Foreskin fibroblast (primary cell): ENCODE measurements at places on chromosomes 1 and 21.

DNA sequence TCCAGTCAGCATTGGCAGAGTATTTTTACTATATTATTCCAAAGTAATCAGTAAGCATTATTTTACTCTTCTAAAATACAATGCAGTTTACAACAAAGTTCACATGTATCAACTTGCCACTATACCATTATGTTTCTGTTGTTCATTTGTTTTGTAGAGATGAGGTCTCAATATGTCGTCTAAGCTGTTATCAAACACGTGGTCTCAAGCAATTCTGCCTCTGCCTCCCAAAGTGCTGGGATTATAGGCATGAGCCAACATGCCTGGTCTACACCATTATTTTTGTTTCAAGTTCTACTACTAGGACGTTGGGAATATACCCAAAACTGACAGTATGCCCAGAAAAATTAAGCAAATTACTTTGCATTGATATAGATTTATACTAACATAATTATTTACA, 19.8 kb downstream of the FAF1 start:
- no peak for DNase-seq

DNA sequence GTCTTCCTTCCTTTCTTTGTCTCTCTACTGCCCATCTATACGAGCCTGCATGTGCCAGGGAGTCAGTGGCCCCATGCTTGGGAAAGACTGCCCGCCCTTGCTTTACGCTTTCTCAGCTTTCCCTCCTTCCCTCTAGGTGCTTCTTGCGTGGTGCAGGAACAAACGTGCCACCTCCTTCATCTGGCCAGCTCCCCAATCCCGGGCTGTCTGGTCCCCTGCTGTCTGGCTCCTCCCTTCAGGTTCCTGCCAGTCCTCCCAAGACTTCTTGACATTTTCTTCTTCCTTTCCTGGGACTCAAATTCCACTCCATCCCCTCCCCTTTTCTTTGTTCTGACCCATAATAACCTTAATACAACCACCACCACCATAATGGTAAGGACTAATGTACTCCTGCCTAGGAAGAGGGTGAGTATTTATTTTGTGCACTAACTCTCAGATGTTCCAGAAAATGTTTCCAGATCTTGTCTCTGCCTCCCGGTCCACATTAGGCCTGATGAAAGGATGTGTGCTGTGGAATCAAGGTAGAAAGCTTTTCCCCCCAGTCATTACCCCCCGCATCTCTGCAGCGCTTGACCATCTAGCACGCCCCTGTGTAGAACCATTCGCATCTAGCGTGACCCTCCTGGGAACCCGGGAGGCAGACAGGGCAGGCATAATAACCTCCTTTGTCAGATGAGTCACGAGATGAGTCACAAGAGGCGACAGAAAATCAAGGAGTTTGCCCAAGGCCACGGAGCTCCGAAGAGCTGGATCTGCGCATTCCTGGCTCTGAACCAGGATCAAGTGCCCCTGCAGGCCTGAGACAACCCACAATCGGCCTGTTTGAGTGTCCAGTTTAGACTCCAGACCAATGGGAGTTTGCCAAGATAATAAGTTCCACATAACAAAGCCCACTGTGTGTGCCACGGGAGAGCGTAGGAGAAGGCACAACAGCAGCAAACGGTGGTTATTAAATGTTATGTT, 60.1 kb upstream of the NEK2 start:
- DNase-seq, result peak; percentile 87

DNA sequence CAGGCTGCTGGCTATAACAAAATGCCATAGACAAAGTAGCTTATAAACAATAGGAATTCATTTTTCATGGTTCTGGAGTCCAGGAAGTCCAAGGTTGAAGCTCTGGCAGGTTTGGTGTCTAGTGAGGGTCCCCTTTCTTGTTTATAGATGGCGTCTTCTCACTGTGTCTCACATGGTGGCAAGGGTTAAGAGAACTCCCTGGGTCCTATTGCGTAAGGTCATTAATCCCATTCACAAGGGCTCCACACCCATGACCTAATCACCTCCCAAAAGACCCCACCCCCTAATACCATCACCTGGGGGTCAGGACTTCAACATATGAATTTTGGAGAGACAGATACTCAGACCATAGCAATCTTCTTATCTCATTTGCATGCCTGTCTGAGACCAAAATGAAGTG, 108.9 kb upstream of the USP25 start:
- no peak for DNase-seq

GRCh38 chr1:15501208-15502032, 22.6 kb downstream of the CASP9 start:
- DNase-seq, result peak; percentile 16

GRCh38 chr1:13842497-13842896, 142.5 kb downstream of the PRDM2 start:
- DNase-seq, result no peak

DNA sequence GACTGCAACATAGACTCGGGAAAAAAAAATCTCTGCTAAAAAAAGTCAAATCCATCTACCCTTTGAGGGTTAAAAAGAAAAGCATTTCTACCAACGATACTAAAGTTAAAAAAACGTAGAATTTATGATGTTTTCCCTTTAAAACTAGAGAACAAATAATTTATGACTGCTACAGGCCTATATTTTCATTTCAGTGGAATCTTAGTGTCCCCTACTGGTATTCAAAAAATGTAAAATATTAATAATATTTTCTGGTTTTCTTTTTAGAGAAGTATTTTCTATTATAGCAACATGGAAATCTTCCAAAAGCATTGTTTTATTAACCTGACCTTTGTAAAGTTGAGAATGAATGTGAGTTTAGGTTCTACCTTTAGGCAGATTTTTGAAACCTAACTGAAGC, 1582.2 kb downstream of the MRPL39 start:
- no peak for DNase-seq

GRCh38 chr1:65178235-65178634, 30.2 kb downstream of the AK4 start:
- DNase-seq, result no peak

DNA sequence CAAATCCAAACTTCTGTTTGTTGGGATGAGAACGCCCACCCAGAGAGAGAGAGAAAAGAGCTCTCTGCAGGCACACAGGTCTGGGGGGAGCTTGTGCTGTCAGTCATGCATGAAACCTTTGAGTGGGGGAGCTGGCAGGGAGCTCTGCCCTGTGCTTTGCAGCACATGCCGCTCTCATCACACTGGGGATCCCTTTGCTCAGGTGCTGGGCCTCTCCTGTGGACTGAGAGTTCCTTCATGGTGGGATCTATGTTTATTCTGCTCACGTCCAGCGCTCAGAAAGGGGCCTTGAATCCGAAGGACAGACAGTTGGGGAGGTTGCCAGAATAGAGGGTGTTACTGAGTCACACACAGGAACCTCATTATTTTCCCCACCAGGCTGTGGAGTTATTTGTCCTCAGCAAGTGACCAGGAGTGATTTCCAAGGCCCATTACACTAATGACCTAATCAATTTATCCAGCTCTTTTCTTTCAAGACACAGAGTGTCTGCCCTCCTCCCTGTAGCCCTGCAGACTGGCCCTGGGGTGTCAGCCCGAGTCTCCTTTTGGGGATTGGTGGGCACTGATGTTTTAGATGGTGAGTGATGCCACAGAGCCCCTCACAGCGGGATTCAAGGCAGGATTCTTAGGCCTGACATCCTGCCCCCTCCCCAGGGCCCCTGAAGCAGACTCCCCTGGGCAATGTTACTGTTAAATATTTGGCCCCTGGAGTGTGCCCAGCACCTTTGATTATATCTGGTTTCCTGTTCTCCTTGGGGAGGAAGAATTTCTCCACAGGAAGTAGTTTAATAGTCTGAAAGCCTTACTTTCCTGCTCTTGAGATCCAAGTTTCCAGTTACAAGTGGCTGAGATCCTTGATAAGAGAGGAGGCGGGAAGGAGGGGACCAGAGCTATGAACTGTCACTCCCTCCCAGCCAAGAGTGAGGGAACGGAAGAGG, 22.3 kb downstream of the MYBPH start:
- no peak for DNase-seq

DNA sequence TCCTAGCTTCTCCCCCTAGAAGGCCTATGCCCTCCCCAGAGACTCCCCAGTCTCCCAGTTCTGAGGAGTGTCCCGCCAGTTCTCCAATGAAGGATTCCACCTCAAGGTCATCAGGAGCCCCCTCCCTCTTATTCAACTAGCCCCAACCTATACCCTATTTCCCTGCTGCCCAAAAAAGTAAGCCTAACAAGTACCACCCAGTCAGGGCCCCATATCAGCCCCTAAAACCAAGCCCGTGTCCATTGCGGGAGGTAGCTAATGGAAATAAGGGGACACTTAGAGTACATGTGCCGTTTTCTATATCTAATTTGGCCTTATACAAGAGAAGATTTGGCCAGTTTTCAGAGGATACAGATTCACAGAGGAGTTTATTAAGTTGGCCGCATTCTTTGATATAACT, 416.2 kb downstream of the MATN1 start:
- no peak for DNase-seq

DNA sequence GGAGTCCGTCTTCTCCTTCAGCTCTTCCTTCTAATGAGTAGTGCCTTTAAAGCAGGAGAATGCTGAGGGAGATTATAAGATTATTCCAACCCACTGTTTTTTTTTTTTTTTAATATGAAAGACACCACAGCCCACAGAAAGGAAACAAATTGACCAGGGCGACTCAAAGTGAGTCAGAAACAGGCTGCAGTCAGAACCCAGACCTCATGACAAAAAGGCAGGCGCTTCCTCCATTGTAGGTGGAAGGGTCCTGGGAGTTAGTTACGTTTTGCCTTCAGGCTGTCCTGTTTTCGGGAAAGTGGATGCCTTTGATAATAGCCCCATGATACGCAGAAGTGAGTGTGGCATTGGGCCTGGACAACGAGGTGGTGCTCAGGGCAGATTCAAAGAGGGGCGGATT, 21.0 kb downstream of the PLXNA2 start:
- DNase-seq, result peak; percentile 63

GRCh38 chr1:31658721-31659120, 14.0 kb upstream of the PEF1 start:
- peak; percentile 36 for DNase-seq

- no peak for DNase-seq
Measured at GRCh38 chr1:227915564-227916553, 31.9 kb downstream of the WNT9A start.

DNA sequence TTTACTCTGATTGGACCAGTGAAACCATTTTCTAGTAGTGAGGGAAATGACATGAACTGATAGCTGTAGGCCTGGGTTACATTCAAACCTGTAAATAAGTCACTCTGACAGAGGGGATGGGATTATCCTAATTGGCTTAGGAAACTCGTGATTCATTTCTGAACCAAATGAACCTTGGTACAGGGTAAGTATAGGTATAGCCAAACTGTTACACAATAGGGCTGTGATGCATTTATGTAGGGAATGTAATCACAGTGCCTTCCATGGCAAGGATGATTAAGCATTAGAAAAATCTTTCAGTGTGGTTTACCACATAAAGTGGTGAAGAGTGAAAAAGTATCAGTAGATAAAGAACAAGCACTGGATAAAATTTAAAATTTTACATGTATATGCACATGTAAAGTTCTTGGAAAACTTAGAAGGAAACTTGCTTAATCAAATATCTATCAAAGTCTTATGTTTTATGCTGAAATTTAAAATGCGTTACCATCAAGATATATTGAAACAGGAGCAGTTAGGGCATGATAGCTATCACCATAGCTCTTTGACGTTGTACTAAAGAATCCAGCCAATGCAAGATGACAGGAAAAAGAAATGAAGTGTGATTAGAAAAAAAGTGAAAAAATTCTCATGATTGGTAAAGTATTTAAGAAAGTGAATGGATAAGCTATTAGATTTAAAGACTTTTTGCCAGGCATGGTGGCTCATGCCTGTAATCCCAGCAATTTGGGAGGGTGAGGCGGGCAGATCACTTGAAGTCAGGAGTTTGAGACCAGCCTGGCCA, 63.0 kb downstream of the RABGAP1L start:
- DNase-seq, result peak; percentile 59

DNA sequence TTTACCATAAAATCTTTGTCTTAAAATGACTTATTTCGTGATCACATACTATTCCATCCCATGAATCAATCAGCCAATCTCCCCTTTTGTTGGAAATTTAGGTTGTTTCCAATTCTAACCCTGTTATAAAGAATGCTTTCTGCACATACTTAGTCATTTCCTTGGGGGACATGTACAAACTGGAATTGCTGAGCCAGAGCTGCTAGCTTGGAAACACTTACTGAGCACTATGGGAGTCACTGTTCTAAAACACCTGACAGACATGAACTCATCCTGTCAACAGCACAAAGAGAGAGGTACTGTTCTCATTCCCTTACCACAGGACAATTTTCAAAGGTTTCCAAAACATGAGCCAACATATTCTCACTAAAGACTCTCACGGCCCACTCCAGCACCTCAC, 32.1 kb downstream of the AK2 start:
- peak; percentile 35 for DNase-seq

GRCh38 chr1:226674892-226675714, 64.0 kb downstream of the ITPKB start:
- no peak for DNase-seq

DNA sequence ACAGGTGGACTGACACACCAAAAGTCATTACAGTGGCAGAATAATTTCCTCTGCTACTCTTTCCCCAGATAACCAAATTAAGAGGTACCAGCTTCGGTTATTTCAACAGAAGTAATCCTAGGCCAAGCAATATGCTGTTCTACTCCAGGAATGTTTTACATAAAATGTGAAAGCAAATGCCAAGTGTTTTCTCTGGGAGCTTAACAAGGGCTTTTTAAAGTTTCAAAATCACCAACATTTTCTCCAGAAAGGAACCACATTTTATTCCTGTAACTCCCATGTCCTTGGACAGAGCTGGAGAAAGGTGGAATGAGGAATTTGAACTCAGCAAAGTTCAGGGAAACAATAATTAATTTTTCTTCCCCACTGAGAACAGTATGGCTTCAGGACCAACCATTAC, 27.2 kb downstream of the CNN3 start:
- no peak for DNase-seq

GRCh38 chr1:68213843-68214242, 18.5 kb downstream of the WLS start:
- DNase-seq, result peak; percentile 88

DNA sequence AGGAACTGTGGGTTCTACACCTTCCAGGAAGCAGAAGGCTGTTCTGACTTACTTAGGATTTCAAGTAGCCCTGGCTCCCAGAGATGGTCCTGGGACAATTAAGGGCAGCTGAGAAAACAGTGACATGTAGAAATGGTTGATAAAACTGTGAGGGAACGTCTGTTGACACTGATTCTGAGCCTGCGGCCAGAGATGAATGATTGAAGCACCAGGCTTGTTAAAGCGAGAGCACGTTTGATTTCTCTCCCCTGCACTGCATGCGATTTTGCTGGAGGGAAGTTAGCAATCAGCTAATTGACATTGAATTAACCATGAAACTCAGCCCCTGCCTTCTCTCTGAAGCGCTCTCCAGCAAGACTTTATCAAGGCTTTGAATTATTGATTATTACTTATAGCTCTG, 29.9 kb upstream of the POU3F1 start:
- no peak for DNase-seq

DNA sequence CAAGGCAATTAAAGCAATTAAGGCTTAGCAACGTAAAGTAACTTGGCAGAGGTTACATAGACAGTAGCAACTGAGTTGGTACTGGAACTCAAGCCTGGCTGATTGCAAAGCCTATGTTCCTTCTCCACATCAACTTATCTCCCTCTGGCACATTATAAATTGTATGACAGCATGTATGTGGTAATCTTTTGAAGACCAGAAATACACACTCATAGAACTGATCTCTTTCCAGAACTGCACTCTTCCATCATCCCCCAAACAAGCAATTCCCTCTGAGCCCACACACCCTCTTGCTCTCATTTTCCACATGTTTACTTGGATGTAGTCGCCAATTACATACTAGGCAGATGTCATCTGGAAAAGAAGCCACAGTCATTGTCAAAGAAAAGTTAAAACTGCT, 502.2 kb downstream of the PLPP3 start:
- DNase-seq, result peak; percentile 56
